Eye (tissue), 1 donor: ENCODE measurements at places on chromosomes 2 and 18.

GRCh38 chr18:38884050-38884449, 1318.5 kb upstream of the CELF4 start:
- DNase-seq = no peak

DNA sequence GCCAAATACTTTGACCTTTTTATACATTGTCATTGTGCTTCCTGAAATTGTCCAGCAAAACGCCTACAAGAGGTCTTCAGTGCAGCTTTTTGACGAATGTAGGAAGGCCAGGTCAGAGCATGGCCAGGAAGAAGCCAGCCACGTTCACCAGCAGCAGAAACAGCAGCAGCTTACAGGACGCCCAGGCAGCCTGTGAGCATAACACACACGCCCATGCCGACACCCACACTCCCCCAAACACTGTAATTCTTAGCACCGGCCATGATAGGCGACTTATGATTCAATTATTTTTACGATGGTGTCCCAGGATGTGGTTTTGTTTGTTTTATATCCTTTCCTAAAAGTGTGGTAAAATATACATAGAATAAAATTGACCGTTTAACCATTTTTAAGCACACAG, 249.1 kb upstream of the SALL3 start:
- DNase-seq = no peak

DNA sequence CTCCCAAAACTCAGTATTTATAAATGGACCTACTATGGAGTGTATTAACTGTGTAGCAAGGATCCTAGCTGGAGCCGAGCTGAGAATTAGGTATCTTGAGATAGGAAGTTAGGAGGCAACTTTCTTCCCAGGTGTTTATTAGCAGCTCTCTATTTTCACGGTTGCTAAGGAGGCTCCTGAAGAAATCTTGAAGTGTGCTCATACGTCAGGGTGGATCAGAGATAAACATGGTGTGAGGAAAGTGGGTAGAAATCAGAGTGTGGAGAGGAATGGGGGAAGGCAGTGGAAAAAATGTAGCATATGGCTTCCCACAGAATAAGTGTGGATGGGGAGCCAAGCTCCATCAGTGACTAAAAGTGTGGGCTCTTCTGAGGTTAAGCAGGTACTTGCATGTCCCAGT, 104.3 kb downstream of the ABCA12 start:
- no peak for DNase-seq

DNA sequence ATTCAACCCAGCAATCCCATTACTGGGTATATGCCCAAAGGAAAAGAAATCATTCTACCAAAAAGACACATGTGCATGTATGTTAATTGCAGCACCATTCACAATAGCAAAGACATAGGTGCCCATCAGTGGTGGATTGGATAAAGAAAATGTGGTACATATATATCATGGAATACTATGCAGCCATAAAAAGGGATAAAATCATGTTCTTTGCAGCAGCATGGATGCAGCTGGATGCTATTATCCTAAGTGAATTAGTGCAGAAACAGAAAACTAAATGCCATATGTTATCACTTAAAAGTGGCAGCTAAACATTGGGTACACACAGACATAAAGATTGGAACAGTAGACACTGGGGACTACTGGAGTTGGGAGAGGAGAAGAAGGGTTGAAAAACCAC, 82.2 kb downstream of the MYO3B start:
- no peak for DNase-seq

DNA sequence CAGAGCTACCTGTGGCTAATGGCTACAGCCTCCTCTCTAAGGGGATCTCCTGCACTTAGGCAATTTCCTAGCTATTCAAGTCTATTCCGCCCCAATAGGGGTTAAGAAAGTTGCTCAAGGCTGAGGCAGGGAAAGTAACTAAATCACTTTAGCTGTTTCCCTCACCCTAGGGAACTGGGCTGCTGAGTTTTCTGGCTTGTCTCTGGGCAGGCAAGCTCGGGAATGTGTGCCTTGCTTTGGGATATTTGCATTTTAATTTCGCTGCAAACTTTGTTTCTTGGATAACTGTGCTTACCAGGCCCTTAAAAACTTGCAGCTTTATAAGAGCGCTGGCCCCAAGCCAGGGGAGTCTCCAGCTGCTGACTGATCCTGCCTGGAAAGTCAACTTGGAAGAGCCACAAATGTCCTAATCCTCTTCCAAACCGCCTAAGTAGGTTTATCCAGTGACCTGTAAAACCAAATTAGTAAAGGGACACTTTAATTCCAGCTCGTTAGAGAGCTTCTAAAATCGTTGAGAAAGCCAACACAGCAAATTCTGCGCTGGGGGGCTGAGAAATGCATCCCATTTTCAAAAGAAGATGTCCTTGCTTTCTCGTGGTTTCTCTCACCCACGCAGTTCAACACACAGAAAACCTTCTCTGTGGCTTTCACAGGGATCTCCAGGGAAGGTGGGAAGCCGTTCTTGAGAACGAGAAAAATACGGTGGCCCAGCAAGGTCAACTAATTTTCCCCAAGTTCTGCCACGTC, 59.5 kb upstream of the SP3 start:
- peak; percentile 90 for DNase-seq

DNA sequence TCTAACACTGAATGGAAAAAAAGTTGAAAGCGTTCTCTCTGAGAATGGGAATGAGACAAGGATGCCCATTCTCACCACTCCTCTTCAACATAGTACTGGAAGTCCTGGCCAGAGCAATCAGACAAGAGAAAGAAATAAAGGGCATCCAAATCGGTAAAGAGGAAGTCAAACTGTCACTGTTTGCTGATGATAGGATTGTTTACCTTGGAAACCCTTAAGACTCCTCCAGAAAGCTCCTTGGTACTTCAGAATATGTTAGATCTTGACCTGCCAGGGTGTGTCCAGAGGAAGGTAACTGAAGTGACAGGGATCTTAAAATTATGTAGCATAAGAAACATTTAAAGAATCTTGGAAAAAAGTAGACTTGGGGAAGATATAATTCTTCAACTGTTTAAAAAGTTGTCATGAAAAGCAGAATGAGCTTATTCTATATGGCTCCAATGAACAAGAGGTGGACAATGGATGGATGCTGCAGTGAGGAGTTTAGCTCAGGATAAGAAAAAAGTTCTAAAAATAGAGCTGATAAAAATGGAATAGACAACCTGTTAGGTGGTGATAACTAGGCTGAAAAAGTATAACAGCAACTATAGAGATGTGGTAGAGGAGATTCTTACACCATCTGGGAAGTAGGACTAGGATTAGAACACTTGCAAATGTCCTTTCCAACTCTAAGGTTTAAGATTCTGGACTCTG, 16.8 kb upstream of the SULT1C4 start:
- no peak for DNase-seq

GRCh38 chr18:11324956-11325882, 175.8 kb upstream of the PIEZO2 start:
- peak; percentile 11 for DNase-seq

DNA sequence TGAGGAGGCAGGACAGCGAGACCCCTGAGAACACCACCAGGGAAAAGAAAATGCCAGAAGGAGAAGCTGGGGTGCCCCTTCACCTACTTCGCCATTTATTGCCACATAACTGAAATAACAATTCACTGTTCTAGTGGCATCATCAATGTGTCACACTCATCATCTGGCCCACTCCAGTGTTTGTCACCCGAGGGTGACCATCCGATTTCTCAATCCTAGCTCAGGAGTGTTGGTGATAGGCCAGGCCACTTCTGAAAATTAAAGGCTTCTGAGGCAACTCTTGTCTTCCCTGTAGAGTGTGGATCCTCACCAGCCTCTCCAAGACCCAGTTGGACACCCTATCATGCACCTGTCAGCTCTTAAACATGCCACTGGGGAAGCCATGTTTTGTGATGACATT, 62.9 kb upstream of the BZW1 start:
- DNase-seq = no peak

- DNase-seq = no peak
These were observed 7.9 kb upstream of the NDUFV2 start for GRCh38 chr18:9094307-9095226.

DNA sequence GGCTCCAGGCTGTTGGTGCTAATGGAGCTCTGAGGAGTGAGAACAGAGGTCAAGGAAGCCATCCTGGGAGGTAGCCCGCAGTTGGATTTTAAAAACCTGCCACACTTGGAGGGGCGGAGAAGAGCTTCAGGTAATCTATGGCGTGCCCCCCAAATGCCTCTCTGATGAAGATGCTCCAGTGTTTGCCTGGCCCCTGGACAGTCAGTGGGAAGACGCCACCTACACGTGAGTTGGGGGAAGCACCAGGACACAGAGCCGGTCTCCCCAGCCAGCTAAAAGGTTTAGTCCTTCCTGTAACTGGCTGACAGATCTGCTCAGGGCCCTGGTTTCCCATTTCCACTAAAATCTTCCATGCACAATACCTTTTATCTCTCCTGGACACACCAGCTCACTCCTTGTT, 225.0 kb downstream of the TTC32 start:
- DNase-seq = no peak

DNA sequence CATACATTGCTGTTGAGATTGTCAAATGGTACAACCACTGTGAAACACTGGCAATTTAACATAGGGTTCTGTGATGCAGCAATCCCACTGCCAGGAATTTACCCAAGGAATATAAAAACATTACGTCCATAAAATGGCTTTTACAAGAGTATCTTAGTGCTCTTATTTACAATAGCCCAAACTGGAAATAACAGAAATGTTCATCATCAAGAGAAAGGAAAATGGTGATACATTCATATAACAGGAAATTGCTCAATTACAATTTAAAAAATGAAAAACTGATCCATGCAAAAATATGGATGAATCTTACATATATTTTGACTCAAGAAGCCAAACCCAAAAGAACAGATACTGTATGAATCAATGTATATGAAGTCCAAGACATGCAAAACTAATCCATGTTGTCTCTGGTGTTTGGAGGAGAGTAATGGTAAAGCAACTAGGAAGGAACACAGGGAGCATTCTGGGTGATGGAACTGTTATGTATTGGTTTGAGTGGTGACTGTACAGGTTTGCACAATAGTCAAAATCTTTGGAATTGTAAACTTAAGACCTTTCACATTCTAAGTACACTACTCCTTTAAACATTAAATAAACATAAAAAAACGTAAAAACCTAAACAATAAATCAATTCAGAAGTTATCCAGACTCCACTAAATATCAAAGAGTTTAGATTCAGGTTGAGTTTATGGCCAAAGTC, 104.8 kb upstream of the WDR75 start:
- DNase-seq = no peak

- DNase-seq = peak; percentile 66
These were observed 576.4 kb upstream of the PIK3C3 start for GRCh38 chr18:41378598-41378997.

DNA sequence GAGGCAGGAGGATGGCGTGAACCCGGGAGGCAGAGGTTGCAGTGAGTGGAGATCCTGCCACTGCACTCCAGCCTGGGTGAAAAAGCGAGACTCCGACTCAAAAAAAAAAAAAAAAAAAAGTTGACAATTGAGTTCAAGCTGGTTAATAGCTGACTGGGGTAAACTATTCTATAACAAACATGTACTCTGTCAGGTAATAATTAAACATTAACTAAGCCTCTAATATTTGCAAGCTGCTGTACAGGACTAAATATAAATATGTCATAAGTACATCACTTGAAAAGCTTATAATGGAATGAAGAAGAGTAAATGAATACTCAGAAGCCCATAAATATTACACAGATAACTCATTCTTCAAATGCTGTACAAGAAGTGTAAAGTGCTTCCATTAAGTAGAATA, 190.4 kb upstream of the CRIM1 start:
- no peak for DNase-seq

- peak; percentile 49 for DNase-seq
These were observed 305.4 kb downstream of the AFF3 start for GRCh38 chr2:99836690-99837605.

GRCh38 chr2:47012189-47012588, 96.6 kb upstream of the MCFD2 start:
- DNase-seq = no peak

DNA sequence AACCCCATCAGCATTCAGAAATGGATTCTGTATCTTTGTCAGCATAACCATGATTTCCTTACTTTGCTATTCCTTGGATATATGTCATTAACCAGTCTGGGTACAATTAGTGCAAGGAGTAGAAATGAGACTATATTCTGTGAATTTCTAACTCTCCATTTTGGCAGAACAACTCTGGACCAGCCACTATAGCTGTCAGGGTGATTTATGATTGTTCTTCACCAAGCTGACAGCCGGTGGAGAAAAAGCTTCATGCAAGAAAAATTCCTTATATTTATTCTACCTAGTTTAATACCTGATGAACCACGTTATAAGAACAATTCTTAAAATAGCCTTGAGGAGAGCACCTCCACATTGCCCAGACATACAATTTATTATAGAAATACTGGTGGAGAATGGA, 431.2 kb upstream of the TCF4 start:
- DNase-seq = no peak

DNA sequence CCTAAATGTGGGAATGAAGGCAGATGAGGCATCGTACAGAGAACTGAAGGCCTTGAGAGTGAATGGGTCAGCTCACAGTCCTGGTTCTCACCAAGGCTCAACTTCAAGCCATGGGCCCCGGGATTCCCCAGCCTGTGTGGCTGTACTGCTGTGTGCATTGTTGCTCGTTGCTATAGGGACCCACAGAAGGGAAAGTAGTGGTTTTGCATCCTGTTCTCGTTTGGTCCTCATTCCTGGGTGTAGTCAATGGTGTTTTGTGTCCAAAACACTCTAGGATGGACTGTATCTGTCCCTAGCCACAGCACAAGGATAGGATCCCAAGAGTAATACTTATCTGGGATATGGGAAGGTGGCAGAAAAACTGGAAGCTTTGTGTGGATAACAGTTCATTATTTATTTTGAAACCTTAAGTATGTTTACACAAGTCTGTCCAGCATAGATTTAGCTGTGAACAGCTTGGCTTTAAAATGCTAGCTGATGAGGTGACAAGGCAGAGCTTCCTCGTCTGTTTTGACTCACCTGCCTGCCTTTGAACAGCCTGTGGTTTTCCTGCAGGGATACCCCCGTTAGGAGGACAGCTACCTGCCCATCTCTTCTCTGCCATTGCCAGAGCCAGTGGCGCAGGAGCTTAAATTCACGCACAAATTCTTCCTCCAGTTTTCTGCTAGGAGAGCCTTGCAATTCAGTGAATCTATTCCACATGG, 85.0 kb downstream of the WDSUB1 start:
- no peak for DNase-seq

GRCh38 chr2:5524551-5524950, 167.6 kb upstream of the SOX11 start:
- DNase-seq = no peak

DNA sequence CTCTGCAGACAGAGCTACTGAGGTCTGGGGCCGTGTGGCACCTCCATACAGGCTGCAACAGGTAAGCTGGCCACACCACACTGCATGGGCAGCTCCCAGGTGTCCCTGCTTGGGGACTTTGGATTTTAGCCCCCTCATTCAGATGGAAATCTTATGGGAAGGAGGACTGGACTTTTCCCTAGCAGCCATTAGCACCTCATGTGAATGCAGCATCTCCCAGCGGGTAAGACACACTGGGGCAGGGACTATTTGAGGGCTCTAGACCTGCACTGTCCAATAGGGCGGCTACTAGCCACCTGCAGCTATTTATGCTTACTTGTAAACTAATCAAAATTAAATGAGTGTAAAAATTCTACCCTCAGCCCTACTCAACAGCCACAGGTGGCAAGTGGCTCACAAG, 34.2 kb upstream of the GLI2 start:
- DNase-seq = no peak

- no peak for DNase-seq
These were observed 70.0 kb upstream of the THUMPD2 start for GRCh38 chr2:39849064-39849463.
